ENCODE measurements at places on chromosomes 11 and 22.

DNA sequence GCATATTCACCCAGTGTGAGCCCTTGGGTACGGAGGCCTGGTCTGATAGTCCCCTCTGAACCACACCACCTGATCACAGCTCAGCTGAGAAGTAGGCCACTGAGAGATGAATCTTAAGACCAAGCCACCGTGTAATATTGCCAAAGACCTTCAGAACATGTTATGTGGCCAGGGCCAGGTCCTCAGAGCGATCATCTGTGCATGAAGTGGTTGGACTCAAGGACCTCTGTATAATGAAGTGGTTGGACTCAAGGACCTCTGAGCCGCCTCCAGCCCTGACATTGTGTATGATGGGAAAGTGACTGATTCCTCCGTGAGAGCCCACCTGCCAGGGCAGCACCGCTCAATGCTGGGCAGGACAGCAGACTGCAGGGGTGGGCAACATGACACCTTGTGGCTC, 70.2 kb downstream of the TP53I11 start:
- no peak for DNase-seq

- DNase-seq = no peak
These were observed 114.5 kb upstream of the SYT13 start for GRCh38 chr11:45400591-45400990.

- DNase-seq = peak; percentile 95
These were observed at the start of gene ALKBH3 for GRCh38 chr11:43880640-43881159. TSS of gene ALKBH3 (plus strand) at chr11:43880831. CDS start at chr11:43882653, 1,822 bp downstream.

- no peak for DNase-seq
These were observed 1.4 kb downstream of the PCF11 start for GRCh38 chr11:83158357-83158786.

DNA sequence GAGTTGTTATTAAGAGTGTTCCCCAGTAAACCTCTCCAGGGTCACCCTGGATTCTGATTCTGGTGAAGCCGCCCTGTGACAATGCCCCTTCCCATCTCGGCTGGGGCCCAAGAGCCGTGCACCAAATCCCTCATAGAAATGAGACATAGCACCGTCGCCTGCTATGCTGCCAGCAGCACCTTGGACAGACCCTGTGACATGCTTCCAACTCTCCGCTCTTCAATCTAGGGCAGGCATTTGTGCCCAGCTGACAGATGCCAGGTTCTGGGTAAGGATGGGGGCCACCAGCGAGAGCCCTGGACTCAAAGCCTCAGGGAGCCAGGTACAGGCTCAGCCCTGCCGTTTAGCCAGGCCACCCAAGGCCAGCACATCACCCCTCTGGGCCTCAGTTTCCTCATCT, 55.8 kb upstream of the TCF20 start:
- DNase-seq = no peak

DNA sequence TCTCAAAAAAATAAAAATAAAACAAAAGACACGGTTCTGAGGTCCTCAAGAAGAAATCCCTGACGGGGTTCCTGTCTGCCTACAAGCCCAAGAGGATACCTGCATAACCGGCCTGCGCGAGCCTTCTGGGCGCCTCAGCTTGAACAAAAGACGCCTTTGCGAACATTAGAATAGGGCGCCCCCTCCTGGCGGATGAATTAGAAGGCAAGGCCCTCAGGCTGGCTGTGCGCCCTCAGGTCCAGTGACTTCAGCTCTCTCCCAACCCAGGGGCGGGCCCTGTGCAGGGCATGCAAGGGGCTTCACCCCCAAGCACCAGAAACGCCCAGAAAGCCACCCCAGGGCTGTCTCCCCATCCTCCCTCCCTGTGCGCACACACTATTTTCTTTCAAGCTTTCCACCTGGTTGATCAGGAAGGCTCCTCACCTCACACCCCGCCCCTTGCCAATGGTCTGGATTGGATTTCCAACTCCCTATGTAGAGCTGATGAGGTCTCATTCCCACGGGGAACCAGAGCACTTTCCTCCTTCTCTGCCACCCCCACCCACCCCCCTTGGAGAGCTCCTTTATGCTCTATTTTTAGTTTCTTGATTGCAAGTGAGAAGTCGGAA, 273.3 kb downstream of the BUD13 start:
- DNase-seq = peak; percentile 76

Data from suppressor macrophage treated with lipopolysaccharide for 4 hours (primary cell).